ENCODE measurements at places on chromosomes 3 and 15.
A peak's percentile ranks its signal among the peaks of the same experiment; 100 is the strongest.

GRCh38 chr3:58635371-58636285 lies 30.9 kb downstream of the FAM3D start:
- H3K4me1 ChIP-seq: peaks cover 3% of the 10 kb centered on the region
- no peak overlapping the region for H3K4me3 ChIP-seq
- H3K36me3 ChIP-seq: no peaks in the 10 kb centered on the region
- H3K27ac ChIP-seq: no peak overlapping the region

- no peaks in the 10 kb centered on the region for H3K4me1 ChIP-seq
- no peak for DNase-seq
- H3K27ac ChIP-seq: no peak overlapping the region
- H3K36me3 ChIP-seq: no peaks in the 10 kb centered on the region
These were observed 39.8 kb downstream of the CD47 start for GRCh38 chr3:108051005-108051404.

DNA sequence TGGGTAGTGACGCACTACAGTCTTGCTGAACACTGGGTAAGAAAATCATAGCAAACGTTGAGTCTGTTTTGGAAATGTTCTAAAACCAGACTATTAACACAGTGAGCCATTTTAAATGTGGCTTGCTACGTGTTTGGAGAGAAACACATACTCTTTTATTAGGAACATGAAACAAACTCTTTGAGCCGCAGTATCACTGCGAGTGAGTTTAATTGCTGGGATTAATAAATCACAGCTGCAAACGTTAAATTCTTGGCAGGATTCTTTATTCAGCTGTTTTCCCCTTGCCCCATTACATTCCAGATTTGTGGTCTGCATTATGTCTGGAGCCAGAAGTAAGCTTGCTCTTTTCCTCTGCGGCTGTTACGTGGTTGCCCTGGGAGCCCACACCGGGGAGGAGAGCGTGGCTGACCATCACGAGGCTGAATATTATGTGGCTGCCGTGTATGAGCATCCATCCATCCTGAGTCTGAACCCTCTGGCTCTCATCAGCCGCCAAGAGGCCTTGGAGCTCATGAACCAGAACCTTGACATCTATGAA lies 33.6 kb downstream of the BTD start:
- peak overlapping the region; percentile 82 for H3K27ac ChIP-seq
- H3K36me3 ChIP-seq: no peaks in the 10 kb centered on the region
- peak; percentile 36 for DNase-seq
- H3K27me3 ChIP-seq: no peaks in the 10 kb centered on the region

DNA sequence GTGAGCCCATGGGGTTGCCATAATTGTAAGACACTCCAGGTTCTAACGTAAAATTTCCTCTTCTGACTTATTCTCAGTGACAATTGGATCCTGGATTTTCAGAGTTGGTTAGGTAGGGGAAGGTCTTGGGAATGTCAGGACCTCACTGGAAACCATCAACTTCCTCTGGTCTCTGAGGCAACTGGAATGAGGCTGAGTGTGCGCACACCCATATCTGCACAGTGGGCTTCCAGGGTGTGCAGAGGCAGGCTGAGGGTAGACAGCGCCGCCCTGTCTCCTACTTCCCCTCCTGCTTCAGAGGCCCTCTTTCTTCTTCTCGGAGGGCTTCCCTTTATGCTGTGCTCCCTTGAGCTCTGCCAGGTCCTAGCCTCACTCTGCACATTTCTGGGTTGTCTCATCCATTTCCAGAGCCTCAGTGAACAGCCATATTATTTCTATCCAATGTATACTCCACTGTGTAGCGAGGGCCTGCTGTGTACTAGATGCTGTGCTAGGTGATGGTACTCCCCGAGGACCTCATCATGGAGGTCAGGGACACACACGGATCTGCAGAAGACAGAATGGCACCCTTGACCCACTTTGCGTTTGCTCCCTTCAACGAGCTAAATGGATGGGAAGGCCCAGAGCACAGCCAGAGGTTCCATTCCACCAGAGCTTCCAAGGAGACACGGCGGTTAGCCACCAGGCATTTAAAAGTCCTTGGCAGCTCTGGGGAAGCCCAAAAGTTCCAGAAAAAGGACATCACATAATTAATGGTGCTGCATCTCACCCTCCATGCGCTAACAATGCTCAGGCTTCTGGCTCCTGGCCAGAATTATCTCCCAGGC lies 18.3 kb downstream of the ACAA1 start:
- no peak overlapping the region for H3K27ac ChIP-seq
- H3K4me1 ChIP-seq: no peaks in the 10 kb centered on the region
- no peaks in the 10 kb centered on the region for H3K36me3 ChIP-seq
- no peak overlapping the region for H3K4me3 ChIP-seq
- H3K27me3 ChIP-seq: no peaks in the 10 kb centered on the region

GRCh38 chr15:90716317-90716975 lies 700 bp upstream of the BLM start:
- DNase-seq: peak; percentile 34
- no peaks in the 10 kb centered on the region for H3K36me3 ChIP-seq
- H3K4me1 ChIP-seq: no peaks in the 10 kb centered on the region
- H3K4me3 ChIP-seq: peak overlapping the region; percentile 70
- H3K27me3 ChIP-seq: no peaks in the 10 kb centered on the region

Measured in testis (tissue), 5 donors.